ENCODE measurements at places on chromosomes 1 and 21.

DNA sequence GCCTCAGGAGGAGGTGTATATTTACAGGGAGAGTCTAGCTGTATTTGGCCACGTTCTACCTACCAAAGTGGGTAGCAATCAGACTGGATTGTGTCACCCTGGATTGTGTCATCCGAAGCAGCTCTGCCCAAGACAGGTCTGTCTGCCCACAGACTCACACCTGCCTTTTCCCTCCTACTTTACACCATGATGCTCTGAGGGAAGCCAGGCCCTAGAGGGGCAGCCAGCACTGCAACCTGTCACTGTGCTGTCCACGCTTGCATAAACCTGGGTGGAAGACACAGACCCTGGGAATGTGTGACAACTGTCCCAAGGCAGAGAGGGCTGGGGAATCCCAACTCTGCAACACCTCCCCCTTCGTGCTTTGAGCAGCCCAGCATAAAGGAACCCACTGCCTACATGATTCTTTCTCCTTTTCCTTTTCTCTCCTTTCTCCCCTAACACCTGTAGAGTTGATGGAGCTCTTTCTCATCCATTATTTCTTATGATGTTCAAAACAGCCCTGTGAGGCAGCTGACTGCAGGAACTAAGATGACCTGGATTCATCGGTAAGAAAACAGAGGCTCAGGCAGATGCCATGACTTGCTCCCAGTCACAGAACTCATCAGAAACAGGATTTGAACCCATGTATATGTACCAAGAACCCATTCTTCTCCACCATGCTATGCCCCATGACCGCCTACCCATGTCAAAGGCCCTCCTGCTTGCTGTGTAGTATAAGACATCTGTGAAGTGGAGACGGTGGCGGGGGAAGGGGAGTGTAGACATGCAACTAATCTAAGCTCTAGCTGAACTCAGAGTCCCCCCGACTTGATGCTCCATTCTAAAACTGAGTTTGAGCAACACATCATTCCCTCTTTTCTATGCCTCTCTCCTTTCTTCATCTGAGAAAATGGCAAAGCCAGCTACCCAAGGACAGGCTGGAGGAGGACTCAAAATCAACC is 55.9 kb downstream of the ITPKB start:
- DNase-seq = no peak

- DNase-seq = no peak
Observed at GRCh38 chr1:221688488-221688843, 53.4 kb downstream of the DUSP10 start.

DNA sequence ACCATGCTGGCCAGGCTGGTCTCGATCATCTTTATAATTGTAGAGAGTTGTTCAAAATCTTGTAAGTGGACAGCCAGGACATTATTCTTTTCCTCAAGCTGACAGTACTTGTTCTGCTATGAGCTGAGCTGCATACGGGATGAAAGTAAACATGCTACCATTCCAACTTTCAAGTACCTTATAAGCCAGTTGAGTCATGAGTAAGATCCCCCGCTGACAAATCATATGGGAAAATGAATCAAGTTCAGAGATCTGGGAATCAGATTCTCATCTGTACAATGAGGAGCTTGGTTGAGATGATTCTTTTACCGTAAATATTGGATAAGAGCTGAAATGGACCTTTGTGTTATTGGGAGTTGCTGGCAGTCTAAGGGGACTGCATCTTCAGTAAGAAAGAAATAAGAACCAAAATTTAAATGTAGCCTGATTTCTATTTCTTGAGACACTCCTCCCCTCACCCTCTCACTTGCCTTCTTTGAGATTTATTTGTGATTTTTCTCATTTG is 62.7 kb downstream of the CENPF start:
- DNase-seq = no peak

DNA sequence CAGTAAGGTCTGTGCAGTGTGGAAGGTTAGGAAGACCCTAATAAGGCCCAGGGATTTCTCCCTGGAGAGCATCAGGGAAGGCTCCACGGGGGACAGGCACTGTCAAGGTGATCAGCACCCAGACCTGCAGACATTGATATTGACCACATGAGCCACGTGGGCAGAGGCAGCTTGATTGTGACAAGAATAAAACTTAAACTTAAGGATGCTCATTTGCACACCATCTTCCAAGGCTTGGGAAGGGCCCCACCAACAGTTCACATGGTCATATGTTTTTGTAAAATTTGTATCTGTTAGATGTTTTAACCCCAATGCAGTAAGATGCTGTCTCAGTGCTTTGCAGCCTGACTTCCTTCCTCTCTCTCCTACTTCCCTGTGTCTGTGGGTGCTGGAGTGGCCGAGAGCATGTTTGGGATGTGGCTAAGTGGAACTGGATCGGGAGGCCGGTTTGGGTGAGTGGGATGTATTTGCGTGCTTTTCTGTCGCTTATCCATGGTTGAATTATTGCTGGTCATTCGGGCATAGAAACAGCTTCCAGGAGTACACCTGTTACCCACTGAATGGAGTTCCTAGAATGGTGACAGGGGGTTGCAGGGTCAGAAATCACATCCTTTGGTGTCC is 49.8 kb upstream of the OLIG2 start:
- DNase-seq = no peak

- DNase-seq = no peak
Observed at GRCh38 chr1:27564710-27565649, 39.0 kb downstream of the AHDC1 start.

- DNase-seq = no peak
Observed at GRCh38 chr1:91699339-91699974, 186.5 kb downstream of the TGFBR3 start.

DNA sequence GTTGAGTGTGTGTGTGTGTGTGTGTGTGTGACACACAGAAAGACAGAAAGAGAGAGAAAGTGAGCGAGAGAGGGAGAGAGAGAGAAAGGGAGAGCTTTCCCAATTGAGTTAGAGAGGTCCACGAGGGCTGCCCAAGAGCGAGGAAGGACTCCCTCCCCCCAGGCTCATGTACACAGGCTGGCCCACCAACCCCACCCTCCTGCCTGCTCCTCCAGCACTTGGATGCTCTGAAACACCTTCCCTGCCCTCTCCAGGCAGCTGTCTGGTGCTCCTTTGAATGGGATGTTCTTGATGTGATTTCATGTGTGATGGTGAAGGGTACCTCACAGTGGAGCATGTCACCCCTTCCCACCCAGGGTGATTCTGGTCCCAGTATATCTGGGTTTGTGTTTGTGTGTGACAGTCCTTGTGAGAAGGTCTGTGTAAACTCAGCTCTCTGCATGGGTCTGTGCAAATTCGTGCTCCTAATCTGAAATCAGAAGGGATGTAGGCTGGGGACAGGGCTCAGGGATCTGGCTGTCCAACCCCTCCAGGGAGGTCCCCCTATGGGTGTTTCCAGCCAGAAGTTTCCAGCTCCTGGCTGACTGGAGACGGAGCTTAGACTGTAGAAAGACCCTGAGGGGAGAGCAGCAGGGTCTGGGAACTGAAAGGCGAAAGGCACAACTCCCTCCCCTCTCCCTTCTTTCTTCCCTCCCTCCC is 6.8 kb upstream of the PEAR1 start:
- no peak for DNase-seq

GRCh38 chr1:20896826-20897225 is 109.7 kb upstream of the HP1BP3 start:
- DNase-seq = no peak

DNA sequence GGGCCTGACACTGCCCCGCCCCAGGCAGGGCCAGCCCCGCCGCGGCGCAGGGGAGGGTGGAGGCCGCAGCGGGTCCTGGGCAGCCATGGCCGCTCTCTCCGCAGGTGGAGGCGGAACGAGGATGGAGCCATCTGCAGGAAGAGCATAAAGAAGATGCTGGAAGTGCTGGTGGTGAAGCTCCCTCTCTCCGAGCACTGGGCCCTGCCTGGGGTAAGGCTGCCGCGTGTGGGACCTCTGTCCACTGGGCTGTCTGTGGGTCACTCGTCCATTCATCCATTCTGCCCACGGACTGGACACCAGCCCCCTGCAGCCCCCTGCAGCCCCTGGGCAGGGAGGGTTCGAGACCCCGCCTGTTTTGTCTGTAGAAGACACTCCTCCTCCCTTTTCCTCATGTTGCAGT is 18.4 kb upstream of the LRRC3 start:
- no peak for DNase-seq

GRCh38 chr1:64567426-64568170 is 97.7 kb downstream of the CACHD1 start:
- DNase-seq = no peak

DNA sequence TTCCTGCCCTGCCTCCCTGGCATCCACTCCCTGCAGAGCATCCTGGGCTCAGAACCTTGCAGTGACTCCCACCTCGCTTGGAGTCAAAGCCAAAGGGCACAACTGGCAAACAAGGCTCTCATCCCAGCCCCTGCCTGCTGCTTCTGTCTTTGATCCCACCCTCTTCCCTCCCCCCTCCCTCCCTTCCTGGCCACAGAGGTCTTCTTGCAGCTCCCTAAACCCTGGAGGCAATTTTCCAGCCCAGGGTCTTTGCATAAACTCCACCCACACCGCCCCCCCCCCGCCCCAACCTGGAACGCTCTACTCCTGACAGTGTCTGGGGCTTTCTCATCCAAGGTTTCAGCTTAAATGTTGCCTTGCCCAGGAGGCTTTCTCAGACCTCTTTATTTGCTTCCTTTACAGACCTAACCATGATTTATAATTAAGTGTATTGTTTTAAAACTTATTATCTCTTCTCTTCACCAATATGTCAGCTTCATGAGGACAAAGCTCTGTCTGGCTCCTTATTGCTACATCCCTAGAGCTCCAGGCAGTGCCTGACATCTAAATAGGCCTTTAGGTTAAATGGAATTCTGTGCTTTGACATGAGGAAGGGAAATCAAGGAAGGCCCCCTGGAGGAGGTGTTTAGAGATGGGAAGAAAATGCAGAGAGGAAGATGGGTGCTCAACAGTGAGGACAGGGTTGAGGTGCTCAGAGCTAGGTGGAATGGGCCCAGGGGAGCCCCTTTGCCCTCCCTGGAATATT is 37.7 kb upstream of the PADI1 start:
- no peak for DNase-seq

- no peak for DNase-seq
Observed at GRCh38 chr1:41371630-41372599, 10.7 kb downstream of the FOXO6 start.

- DNase-seq = peak; percentile 83
Observed at GRCh38 chr1:230308039-230308438, 118.1 kb downstream of the PGBD5 start.

DNA sequence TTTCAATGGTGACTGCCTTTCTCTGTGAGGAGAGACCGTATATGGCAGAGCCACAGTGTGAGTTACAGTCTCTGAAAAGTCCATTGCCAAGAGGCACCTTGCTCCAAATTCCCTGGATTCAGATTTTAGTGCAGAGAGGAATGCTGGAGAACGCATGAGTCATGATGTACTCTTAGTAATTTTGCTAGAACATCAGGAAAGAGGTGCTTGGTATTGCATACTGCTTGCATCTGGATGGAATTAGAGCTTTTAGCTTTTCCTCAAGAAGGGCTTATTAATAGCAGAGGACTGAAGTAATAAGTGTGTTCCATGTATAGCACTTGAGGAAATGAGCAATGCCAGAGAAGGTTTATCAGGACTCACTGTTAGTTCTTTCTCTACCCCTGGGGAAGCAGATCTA is 40.5 kb upstream of the AKT3 start:
- no peak for DNase-seq

GRCh38 chr1:162386292-162387225 is 5.0 kb downstream of the C1orf226 start:
- DNase-seq = no peak

GRCh38 chr21:29737186-29737585 is 202.6 kb downstream of the GRIK1 start:
- no peak for DNase-seq

GRCh38 chr1:78003882-78004718 is 639 bp upstream of the DNAJB4 start:
- no peak for DNase-seq

DNA sequence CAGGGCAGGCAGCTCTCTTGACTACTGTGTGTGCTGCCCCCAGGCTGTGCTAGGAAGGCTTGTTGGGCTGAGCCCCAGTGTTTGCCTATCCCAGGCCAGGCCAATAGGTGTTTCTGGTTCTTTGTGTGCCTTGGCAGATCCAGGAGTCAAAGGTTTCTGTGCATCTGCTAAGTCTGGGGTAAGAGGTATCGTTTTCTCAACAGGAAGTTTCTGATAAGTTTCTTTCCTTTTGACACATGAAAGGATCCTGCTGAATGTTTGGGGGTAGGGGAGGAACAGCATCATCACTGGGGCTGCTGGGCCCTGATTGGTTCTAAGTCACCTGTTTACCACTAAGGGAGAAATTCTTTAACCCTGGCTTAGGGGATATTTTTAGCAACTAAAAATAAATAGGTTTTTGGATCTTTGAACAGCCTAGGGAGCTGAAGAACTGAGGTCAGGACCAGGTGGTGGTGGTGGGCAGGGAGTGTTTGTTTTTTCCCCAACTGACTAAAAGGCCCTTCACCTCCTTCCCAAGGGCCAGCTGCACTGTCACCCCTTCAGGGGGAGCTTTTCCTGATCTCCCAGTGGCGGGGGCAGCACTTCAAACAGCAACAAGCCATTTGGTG is 85.1 kb downstream of the KCNN3 start:
- peak; percentile 93 for DNase-seq

GRCh38 chr1:213998785-213999184 is 11.0 kb downstream of the PROX1 start:
- no peak for DNase-seq

Measured in pulmonary artery endothelial cell (primary cell).